Stimulated activated CD4-positive, alpha-beta T cell treated with anti-CD3 and anti-CD28 coated beads, Interleukin-1b, Interleukin-23, amount 100 ng/mL, for 1 hour (primary cell): ENCODE measurements at places on chromosomes 6 and 20.

DNA sequence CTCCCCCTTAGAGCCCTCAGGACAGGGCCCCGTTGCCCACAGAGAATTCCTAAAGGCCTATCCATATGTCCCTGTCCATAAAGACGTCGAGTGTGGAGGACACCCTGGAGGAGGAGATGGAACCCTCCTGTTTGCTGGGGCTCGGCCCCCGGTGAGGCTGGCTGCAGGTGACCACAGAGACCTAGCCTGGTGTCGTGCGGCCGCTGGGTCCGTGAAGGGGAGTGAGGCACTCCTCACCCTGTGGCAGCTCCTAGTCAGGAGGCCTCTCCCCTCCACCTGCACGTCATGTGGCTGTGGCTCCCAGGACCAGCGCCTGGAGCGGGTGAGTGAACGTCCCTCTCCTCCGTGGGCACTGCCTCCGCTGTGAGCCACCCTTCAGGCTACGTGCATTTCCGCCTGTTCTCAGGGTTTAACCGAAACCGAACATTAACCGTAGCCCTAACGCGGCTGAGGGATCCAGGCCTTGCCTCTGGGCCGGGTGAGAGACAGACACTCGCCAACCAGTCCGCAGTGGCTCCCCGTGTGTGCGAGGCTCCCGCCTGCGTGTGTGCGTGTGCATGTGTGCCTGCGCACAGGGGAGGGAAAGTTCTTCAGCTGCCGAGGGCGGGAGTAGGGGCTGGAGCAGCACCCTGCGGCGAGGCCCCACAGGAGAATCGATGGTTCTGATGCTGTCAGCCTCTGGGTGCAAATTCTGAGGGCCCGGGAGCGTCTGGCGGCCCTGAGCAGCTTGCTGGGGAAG lies 5.9 kb upstream of the TCEA2 start:
- DNase-seq, result no peak

DNA sequence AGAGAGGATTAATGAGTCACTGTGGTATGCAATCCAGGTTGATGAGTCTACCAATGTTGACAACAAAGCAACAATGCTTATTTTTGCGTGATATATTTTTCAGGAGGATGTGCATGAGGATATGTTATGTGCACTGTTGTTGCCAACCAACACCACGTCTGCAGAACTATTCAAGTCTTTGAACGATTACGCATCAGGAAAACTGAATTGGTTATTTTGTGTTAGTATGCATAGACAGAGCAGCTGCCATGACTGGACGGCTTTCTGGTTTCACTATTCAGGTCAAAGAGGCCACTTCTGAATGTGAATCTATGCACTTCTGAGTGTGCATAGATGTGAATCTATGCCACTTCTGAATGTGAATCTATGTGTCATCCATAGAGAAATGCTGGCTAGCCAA lies 134.0 kb upstream of the GRIK2 start:
- DNase-seq, result no peak

DNA sequence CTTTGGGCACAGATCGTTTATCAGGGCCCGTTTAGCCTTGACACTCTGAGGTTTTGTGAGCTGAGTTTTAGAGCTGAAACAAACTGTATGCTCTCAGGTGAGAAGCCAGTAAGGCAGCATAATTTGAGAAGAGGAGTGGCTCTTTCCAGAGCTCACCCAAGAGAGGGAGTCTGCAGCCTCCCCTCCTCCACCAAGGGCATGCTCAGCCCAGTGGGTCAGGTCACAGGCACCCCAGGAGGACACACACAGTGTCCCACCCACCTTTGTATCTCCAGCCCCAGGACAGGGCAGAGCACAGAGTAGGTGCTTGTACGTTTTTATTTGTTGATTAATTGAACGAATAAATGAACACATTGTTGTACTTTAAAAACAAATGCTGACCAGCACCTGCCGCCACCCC lies 3.4 kb downstream of the TSPO2 start:
- DNase-seq, result no peak

DNA sequence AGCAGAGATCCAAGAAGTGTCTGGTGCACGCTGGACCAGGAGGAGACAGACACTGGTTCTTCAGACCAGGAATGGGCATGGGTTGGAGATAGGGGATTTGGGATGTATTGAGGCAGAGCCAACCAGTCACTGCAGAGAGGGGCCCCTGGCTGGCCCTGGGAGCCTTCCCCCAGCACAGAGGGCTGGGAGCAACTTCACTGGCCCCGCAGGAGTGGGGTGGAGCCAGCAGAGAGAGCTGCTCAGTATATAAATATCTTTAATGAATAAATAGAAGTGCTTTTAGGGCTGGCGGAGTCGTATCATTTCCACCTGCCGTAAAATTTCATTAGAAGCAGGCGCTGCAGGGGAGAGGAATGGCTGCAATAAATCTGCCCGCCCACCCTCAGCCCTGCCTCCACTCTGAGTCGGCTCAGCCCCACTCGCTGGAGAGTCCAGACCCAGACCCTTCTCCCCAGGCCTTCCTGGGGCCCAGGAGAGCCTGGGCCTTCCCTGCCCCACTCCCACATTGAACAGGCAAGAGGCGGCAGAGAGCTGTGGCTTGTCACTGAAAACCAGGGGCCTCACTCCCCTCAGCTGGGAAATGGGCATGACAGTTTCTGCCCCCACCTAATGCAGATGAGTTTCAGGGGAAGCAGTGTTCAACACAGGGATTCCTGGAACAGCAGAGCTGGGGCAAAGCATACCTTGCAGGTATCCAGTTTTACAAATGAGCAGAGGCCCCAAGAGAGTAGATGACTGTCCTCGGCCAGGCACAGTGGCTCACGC lies 23.9 kb upstream of the VSTM2L start:
- no peak for DNase-seq

DNA sequence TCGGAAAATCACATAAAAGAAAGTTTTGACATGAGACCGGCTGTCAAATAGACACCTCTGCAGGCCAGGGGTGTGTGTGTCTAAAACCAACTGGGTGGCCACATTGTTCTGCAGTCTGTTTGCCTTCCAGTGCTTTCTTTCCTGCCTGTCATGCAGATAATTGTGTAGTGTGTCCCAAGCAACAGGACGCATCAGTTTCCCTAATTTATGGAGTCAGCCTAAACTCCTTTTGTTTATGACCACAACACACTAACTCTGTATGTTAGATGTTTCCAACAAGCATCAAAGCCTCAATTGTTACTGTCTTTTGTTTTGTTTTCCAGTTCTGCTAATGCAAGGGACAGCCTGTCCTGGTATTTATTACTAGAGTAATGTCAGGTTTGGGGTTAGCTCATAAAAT lies 205.7 kb downstream of the ATXN1 start:
- no peak for DNase-seq

DNA sequence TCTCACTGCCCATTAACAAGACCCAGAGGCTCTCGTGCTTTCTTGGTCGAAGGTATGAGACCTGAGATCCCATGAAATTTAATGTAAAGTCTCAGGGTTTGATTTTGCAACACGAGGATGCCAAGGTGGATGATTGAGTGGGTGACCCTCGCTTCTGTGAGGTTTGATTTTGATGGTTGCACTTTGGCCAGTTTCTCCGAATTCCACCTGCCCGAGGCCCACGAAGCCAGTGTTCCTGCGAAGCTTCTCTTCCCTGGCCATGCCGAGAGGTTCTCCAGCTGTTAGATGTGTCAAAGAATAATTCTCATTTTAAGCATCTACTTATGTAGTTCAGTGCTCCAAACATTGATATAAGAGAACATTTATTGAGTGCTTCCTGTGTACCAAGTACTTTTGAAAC lies at the start of gene KIF25:
Gene KIF25, plus strand, starts transcription at position 30 of the 400 bp plus-strand sequence. CDS start 31,915 bp downstream, outside the sequence.
- no peak for DNase-seq

GRCh38 chr20:20022498-20022897 lies 5.3 kb downstream of the NAA20 start:
- no peak for DNase-seq

DNA sequence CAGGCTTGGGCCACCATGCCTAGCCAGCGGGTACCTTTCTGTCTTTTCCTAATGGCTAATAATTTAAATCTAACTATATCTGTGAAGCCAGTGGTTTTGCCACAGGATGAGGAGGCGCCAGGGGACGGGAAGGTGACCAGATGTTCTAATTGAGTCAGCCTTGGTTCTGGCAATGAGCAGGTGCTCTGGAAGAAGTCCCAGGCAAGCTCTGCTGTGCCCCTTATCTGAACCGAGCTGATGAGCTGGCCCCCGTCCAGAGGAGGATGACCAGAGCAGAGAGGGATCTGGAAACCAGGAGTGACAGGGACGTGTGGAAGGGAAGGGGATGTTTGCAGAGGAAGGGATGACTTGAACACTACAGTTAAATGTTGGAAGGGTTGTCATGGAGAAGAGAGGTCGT lies 46.7 kb downstream of the SLC35D3 start:
- DNase-seq, result no peak

DNA sequence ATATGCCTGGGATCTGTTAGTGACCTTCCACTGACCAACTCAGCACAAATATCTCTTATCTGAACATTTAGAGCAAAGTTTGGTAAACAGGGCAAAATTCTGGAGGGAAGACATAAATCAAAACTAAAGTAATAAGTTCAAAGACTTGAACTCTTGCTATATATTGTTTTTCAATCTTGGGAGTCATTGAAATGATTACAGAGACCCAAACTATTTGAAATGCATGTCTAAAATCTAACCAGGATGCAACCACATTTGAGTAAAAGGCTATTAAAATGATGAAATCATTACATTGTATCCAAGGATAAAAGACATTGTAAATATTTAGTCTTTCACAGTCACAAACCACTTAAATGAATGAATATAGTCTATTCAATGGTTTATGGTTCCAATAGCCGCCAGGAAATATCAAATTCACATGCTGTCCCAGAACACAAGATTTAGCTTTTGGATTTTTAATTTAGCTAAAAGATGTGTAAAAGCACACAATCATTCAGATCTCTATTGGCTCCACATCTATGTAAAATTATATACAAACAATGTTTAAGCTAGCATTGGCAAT lies 256.6 kb upstream of the EPHA7 start:
- no peak for DNase-seq

GRCh38 chr6:130923350-130923749 lies 96.1 kb downstream of the SMLR1 start:
- DNase-seq, result no peak

DNA sequence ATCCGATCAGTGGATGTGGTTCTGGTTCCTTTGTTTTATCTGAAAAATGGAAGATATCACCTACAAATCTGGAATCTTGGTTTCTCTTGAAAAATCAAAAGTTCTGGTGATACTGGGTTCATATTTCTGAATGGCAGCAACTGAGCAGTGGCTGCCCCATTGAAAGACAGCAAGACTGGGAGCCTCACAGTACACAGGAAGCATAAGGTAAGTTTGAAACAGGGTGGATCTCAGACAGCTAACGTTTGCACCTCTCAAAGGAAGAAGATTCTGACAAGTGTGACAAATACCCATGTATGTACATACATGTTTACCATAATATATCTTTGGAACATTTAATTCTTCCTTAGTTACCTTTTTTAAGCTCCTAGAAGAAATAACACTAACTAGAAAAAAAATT lies at the start of gene SAMD3:
Gene SAMD3, minus strand, starts transcription at position 177 of the 400 bp plus-strand sequence. CDS start 7,678 bp downstream, outside the sequence.
- DNase-seq, result no peak
